ENCODE measurements at places on chromosomes 11 and 22.

DNA sequence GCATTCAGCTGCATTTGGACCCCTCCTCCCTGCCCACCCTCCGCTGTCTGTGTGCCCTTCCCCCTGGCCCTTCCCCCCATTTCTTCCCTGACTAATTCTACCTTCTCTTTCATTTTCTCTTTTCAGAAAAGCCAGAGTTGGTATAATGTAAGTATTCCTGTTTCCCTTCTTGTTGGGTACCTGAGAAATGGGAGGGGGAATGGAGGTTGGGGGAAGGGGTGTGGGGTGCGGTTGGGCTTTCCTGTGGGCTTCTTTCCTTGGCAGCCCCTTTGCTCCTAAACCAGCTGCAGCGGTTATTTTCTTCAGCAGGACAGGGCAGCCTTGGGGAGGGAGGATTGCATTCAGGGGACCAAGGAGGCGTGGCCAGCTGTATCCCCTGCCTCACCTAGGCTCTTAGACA lies 70.2 kb downstream of the SCN3B start:
- DNase-seq = no peak

DNA sequence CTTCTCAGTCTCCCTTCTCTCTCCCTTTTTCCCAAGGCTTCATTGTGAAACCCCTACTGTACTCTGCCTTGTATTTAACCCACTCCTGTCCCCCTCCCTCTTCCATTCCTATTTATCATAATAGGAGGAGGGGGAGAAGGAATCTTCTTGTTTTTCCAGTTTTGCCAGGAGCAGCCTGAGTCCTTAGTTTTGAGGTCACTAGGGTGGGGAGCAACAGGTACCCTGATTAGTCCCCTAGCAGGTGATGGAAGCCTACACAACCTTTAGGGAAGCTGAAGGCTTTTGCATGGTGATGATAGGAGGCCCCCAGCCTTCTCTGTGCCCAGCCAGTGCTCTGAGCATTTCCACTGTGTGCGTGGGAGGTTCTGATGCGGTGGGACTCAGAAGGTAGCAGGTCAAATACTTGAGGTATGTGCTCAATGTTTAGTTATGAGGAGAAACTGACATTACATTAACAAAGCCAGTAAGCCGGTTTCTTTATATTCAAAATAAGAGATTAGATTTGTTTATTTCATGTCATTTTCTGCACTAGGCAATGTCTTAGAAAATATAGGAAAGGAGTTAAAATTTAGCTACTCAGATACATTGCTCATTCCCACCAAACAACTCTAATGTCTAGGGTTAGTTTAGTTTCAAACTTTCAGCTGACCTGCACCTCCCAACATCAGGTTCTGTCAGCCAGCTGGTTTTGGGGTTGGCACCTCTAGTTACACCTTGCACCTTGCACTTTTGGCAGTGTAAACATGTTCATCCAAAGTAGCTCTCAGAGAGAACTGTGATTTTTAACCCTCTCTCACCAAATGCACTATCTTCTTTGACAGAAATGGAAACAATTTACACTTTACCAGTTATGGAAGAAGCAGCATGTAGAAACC lies 26.0 kb downstream of the PARVA start:
- DNase-seq = no peak

DNA sequence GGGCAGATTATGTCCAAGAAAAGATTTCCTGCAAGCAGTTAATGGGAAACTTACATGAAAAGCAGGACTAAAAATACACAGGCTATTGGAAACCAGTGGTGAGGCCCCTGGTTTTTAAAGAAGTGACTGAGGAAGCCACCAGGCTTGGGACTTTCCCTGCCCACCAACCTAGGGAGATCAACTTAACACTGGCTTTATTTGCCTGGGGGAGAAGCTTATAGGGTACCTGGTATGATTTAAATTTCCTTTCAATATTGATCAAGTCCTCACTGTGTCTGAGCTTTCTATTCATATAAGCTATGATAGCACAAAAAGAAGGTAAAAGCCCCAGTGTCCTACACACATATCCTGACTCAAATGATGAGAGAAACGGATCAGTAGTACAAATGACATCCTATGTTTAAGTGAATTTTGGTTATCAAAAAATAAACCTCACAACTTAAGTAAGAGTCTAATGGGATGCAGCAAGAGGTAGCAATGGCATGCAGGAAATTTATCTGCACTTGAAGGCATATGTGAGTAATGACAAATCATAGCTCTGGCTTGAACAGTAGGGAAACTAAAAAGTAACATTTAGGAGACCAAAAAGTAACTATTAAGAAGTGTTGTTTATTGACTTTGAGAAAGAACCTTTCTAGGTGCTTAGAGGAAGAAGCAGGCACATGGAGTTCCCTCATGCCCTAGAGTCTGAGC lies 85.3 kb downstream of the GAB2 start:
- no peak for DNase-seq

GRCh38 chr11:2122222-2122906 lies 16.8 kb downstream of the IGF2 start:
- DNase-seq = no peak

- DNase-seq = no peak
These were observed 123.4 kb downstream of the CTTN start for GRCh38 chr11:70521475-70522308.

DNA sequence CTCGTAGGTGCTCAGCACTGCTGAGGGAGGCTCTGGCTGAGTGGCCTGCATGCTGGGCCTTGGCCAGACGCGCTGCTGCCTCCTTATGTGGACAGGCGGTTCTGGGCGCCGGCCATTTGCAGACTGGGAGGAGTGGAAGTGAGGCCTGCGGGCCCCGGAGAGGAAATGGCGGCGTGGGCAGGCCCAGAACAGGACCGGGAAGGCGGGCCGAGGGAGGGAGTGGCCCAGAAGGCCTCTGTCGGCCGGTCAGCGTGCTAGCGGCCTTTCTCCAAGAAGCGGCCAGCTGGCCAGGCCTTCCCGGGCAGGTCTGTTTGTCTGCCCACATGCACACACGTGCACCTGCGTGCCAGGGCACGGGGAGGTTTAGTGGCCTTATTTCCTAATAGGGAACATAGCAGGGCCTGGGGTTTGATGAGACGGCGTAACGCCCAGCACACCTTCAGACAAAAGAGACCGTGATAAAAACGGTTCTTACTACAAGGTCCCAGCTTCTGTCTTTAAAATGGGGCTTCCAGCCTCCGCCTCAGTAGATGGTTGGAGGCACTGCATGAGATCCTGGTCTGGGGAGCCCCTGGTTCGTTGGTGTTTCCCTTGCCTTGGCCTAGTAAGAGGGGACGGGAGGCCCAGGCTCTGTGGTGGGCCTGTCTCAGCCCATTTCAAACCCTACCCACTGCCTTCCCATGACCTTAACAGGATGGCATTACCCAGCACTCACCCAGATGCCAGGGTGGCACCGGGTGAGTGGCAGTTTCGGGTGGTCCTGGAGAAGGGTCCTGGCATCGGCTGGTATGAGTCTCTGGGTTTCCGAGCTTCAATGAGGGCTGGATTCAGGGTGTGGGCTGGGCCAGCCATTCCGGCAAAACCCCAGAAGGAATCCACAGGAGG lies 65.1 kb upstream of the PPARA start:
- DNase-seq = no peak

DNA sequence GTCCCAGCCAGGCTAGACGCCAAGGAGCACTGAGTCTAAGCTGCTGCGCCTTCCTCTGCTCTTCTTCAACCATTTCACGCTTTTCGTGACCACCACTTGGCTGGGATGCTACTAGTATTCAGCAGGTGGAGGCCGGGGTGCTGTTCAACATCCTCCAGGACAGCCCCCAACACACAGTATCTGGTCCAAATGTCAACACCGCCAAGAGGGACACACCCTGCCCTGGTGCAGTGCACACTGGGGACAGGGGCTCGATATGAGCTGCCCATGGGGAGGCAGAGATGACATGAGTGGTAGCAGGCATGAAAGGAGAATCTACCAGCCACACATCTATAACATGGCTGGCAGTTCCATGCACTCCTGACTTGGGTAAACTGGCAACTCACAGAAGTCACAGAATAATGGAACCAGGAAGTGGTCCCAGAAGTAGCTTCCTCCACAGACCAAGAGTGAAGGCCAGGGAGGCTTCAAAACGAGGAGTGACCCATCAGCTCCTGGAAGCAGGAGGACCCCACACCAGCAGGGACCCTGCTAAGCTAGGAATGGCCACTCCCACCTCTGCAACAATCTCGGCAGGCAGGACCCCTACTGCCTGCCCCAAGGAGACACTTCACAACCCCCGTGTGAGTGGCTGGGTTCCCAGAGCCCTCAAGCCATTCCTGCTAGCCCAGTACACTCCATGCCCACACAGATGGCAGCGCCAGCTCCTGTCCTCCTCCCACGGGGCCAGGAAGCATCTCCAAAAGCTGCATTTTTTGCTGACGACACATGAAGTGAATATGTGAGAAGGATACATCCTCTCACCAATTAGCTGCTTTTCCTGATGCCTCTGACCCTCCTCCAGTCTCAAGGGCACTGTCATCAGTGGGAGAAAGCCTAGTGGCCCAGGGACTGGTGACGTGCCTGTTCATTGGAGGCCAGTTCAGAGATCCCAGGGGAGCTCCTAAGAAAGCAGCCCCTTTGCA lies 78.8 kb downstream of the DGCR2 start:
- no peak for DNase-seq

Data from inflammatory macrophage treated with lipopolysaccharide for 4 hours (primary cell).